ENCODE measurements at places on chromosomes 4 and X.

- no peak for DNase-seq
Observed at GRCh38 chrX:70219938-70220764, 14.3 kb upstream of the AWAT1 start.

- peak; percentile 16 for DNase-seq
Observed at GRCh38 chr4:42280327-42281095, 116.8 kb upstream of the SHISA3 start.

DNA sequence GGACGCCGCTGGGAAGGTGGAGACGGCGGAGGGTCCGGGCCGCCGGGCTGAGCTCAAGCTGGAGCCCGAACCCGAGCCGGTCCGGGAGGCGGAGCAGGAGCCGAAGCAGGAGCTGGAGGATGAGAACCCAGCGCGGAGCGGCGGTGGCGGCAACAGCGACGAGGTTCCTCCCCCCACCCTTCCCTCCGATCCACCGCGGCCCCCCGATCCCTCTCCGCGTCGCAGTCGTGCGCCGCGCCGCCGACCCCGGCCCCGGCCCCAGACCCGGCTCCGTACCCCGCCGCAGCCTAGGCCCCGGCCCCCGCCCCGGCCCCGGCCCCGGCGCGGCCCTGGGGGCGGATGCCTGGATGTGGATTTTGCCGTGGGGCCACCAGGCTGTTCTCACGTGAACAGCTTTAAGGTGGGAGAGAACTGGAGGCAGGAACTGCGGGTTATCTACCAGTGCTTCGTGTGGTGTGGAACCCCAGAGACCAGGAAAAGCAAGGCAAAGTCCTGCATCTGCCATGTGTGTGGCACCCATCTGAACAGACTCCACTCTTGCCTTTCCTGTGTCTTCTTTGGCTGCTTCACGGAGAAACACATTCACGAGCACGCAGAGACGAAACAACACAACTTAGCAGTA is 483 bp downstream of the USP27X start:
- DNase-seq = peak; percentile 52

DNA sequence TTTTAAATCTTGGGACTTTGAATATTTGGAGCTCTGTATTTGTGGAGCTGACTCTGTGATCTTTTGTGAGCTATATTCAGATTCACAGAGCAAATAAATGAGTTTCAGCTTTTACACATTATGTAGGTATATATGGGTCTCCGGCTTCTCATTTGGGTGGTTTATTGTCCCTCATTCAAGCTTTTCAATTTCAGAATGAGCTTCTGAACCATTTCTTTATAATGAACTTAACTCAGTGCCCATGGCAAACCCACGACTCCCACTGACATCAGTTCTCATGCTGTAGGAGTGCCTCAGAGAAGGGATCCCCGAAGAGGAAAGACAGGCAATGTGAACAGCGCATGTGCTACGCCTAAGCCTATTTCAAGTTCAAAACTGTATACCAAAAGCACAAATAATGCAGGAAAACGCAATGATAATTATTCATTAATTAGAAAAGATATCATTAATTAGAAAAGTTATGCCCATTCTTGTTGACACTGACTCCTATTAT is 156.6 kb downstream of the DCTD start:
- no peak for DNase-seq

DNA sequence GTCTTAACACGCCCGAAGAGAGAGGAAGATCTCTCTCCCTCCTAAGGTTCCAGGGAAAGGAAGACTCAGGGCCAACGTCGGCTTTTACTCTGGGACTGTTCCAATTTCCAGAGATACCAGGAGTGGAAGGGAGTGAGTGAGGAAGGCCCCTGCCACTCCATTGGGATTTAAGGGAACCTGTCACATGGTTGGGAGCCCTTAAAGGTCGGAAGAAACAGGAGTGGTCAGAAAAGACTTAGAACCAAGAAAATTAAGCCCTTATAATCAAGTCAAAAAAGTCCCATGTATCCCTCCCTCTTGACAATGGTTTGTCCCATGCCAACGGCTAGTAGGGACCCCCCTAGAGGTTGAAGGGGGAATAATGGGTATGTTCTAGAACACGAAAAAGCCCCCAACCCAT is at the start of gene TEX13A:
TEX13A (minus strand) TSS at position 59 of the 400 bp plus-strand sequence. CDS start 297 bp downstream, outside the sequence.
- peak; percentile 16 for DNase-seq

DNA sequence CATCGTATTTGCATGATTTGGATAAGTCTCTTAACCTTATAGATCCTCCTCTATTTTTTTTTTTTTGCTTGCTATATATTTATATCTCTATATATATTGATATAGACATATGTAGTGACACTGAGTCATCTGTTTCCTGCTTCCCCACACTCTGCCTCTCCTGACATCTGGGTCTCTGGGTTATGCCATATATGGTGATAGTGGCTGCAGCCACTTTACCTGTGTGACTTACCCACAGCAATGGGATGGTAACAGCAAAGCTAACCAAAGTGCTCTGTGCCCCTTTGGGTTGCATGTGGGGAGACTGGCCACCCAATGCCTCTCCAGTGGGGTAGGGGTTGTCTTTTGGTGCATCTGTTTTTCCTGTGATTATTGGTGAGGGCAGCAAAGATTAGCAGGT is 14.5 kb downstream of the CMC4 start:
- DNase-seq = no peak

GRCh38 chr4:44186850-44187246 is 261.8 kb downstream of the KCTD8 start:
- no peak for DNase-seq

DNA sequence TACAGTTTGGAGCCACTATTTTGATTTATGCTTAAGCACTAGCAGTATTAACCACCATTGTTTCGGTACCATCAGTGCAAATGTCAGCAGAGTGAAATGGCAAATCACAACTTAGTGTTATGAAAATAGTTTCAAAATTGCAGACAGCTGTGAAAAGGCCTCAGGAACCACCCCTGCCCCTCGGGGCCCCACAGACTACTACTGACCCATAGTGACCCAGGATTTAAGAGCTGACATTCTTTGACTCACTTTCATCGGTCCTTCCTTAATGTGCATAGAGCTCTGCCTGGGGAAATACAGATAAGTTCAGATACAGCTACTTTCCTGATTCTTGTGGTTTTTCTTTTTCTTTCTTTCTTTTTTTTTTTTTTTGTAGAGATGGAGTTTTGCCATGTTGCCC is 3.3 kb upstream of the BBS7 start:
- no peak for DNase-seq

DNA sequence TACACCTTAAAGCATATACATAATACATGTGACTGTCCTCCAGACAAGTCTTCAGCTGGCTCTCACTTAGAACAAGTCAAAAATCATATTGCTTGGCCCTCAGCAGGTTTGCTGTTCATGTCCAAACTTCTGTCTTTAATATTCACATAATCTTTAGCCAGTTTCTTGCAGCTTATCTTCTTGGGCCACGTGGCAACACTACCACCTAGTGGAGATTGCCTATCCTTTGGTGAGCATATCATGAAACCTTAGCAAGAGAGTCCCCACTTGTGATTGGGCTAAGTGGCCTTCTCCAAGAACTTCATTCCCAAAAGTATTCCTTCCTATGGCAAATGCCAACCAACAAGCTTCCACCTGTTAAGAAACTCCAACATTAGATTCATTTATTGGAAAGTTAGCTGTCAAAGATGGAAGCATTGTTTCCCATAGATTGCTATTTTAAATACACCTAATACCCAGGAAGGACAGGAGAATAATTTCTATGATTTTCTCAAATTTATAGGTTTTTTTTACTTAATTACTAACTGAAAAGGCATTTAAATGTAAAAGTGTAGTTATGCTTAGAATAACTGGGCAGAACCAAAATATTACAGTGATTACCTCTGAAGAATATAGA is 231.9 kb upstream of the INTU start:
- peak; percentile 33 for DNase-seq

DNA sequence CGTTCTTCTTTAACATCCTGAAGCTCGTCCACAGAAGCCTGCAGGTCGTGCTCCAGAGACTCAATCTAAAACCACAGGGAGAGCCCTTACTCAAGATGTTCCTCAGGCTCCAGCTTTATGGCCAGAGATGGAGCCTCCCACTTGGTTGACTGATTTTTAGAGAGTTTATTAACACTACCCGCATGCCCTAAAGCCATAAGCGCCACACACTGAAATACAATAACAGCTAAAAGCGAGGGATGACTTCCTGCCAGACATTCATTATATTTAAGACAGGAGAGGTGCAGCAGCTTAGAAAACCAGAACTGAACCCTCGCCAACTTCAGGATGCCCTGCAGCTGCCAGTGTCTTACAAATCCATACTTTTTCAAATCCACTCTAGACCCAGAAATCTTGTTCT is 42.0 kb downstream of the SOD3 start:
- DNase-seq = peak; percentile 3

GRCh38 chr4:24686866-24687692 is 102.7 kb upstream of the DHX15 start:
- DNase-seq = no peak

DNA sequence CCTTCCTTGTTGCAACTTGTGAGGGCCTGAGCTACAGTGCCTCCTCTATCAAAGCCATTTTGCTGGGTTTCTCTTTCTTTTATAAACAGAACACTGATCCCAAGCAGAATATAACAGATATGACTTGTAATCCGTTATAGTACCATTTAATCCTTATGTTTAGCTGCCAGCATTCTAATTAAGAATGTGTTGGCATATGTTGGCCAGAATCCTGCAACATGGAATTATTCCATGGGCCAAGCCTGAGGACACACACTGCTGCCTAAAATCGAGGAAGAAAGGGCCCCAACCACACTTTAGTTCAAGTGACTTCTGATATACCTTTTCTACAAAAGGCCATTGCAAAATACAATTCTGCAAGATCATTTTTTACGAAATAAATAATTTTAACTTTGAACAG is 28.0 kb downstream of the PALLD start:
- DNase-seq = no peak

DNA sequence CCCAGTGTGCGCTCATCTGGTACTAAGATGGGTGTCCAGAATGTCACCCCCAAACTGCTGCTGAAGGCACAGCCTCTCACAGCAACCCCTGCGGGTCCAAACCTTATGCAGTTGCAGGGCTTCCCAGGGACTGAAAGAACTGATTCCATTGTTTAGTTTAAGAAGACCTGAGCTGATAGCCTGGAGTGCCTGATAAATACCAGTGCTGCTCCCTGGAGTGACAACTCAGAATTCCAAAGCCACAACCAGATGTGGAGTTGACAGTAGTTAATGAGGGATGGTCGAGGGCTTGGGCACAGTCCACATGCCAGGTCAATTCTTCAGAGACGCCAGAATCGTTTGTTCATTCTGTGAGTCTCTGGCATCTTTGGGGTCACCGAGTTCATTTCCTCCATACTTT is 71.2 kb downstream of the LNX1 start:
- no peak for DNase-seq

- DNase-seq = no peak
Observed at GRCh38 chr4:139904406-139904805, 238.8 kb downstream of the MGST2 start.

- no peak for DNase-seq
Observed at GRCh38 chrX:9923357-9923756, 43.8 kb upstream of the CLDN34 start.

GRCh38 chrX:132732236-132732635 is 226.2 kb downstream of the HS6ST2 start:
- no peak for DNase-seq

DNA sequence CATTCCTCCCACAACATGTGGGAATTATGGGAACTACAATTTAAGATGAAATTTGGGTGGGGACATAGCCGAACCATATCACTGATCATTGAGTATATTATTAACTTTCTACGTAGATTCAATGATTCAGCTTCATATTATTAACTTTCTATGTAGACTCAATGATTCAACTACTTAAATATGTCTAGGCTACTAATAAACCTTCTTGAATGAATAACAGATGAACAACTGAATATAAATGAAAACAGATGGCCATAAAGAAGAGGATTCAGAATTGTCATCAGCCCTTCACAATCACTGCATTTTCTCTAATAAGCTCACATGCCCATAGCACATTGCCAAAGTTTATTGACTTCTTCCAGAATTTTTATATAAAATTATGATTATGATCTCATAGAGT is 57.0 kb downstream of the CEP44 start:
- DNase-seq = no peak

DNA sequence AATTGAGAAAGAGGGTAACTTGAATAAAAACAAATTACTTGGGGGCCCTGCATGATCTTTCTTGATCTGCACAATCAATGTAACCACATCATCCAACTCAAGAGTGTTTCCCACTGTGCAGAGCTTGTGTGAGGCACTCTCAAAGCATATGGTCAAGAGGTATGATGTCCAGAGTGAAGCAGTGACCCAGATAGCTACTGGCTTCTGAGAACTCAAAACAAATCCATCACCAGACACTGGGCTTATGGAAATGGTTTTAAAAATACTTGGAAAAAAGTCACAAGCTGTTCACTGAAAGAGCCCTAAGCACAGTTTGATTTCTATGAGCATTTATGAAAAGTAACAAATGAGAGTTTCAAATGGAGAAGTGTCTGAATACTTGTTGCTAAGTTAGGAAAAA is 361.0 kb downstream of the GRXCR1 start:
- no peak for DNase-seq
